ENCODE measurements at places on chromosomes 1 and 21. TPM values are rescaled to one million over a fixed set of nuclear protein-coding genes. Genes with fewer than 3 reads are reported as not detected.

- H3K27ac ChIP-seq = peak overlapping the region; percentile 32
- peaks cover 35% of the 10 kb centered on the region for H3K4me1 ChIP-seq
- no peak overlapping the region for H3K4me3 ChIP-seq
- H3K27me3 ChIP-seq = no peaks in the 10 kb centered on the region
- no peak for DNase-seq
These were observed 18.1 kb downstream of the ITSN1 start for GRCh38 chr21:33660406-33660805.

GRCh38 chr1:47184090-47184821, 5.6 kb downstream of the PDZK1IP1 start:
- no peak for DNase-seq
- no peaks in the 10 kb centered on the region for H3K27me3 ChIP-seq
- no peak overlapping the region for H3K4me3 ChIP-seq
- no peaks in the 10 kb centered on the region for H3K36me3 ChIP-seq
- H3K4me1 ChIP-seq = peaks cover 12% of the 10 kb centered on the region

DNA sequence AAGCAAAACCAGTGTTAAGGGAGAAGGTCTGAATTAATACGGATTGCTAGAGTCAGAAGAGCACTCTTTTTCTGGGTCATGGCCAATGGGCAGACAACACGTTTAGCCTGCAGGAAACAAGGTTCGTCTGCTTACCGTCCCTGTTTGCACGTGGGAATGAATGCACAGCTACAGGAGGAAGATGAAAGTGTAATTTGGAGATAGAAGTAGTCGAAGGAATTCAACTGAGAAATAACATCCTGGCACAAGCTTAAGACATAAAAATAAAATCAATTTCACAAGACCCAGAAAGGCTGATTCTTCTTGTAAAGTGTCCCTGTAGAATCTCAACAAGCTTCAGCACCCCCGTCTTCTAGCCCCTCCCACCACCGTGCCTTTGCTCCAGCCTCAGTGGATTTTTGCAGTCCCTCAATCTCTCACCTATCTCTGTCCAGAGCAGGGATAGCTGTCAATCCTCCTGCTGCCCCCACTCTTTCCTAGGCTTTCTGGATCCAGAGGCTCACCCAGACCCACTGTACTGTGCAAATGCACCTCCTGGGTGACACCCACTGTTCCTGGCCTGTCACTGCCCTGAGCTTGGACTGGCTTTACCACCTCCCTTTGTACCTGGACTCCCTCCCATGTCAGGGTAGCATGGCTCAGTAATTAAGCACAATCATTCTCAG, 60.6 kb downstream of the C1orf94 start:
- H3K4me1 ChIP-seq = no peaks in the 10 kb centered on the region
- H3K27ac ChIP-seq = no peak overlapping the region
- H3K4me3 ChIP-seq = no peak overlapping the region

Gene TOR1AIP1
- 67.2 TPM for total RNA-seq

Gene SLC19A2
- total RNA-seq = 11.1 TPM

GRCh38 chr1:35683012-35683411, 35.7 kb downstream of the C1orf216 start:
- no peak for DNase-seq
- no peak overlapping the region for H3K27ac ChIP-seq
- H3K4me3 ChIP-seq = no peak overlapping the region
- no peaks in the 10 kb centered on the region for H3K4me1 ChIP-seq
- peaks cover 3% of the 10 kb centered on the region for H3K27me3 ChIP-seq

Gene PCBP3
- total RNA-seq = 4.5 TPM

Gene FAM131C
- not detected for total RNA-seq

- H3K4me3 ChIP-seq = no peak overlapping the region
- H3K36me3 ChIP-seq = no peaks in the 10 kb centered on the region
- no peak overlapping the region for H3K27ac ChIP-seq
These were observed 640.1 kb downstream of the PTPRU start for GRCh38 chr1:29876441-29876840.

- peaks cover 9% of the 10 kb centered on the region for H3K4me1 ChIP-seq
- peaks cover 52% of the 10 kb centered on the region for H3K36me3 ChIP-seq
- no peak overlapping the region for H3K27ac ChIP-seq
- H3K4me3 ChIP-seq = no peak overlapping the region
These were observed 179.4 kb downstream of the SLC45A1 start for GRCh38 chr1:8497210-8497819.

Gene GRIK1
- total RNA-seq = not detected

DNA sequence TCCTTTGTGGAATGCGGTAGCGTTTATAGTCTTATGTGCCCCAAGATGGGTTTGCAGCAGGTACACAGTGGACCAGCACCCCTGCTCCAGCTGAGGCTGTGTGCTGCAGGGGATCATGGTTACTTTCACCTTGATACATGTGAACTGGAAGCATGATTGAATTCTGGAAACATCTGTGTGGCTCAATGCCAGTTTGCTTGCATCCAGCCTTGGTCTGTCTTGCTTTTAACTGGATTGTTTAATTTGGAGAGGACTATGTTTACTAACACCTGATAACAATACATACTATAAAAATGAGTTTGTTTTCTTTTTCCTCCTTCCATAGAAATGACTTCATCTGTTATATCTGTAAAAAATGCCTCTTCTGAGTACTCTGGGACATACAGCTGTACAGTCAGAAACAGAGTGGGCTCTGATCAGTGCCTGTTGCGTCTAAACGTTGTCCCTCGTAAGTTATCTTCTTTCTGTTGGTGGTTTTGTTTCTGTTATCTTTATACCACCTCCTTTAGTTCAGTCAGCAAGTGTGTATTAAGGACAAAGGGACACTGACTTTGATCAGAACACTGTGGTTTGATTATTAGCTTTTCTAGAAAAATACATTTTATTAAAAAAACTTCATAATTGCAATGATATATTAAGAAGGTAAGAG, 47.7 kb downstream of the CXADR start:
- no peak for DNase-seq
- no peaks in the 10 kb centered on the region for H3K4me1 ChIP-seq
- H3K27ac ChIP-seq = no peak overlapping the region
- H3K4me3 ChIP-seq = no peak overlapping the region

- no peak for DNase-seq
- H3K4me1 ChIP-seq = no peaks in the 10 kb centered on the region
- H3K4me3 ChIP-seq = no peak overlapping the region
- no peak overlapping the region for H3K27ac ChIP-seq
- H3K27me3 ChIP-seq = no peaks in the 10 kb centered on the region
These were observed 109.5 kb upstream of the UBE2U start for GRCh38 chr1:64093941-64094340.

DNA sequence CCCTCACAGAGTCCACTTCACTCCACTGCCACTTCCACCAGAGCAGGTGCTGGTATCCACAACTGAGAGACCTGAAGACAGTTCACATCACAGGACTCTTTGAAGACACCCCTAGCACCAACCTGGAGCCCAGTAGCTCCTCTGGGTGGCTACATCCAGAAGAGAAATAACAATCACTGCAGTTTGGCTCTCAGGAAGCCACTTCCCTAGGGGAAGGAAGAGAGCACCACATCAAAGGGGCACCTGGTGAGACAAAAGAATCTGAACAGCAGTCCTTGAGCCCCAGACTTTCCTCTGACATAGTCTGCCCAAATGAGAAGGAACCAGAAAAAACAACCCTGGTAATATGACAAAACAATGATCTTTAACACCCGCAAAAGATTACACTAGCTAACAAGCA, 113.2 kb downstream of the TENT5C start:
- H3K27ac ChIP-seq = no peak overlapping the region
- H3K27me3 ChIP-seq = no peaks in the 10 kb centered on the region
- no peak overlapping the region for H3K4me3 ChIP-seq
- no peaks in the 10 kb centered on the region for H3K36me3 ChIP-seq
- no peak for DNase-seq

Gene SLC25A33
- total RNA-seq = 3.9 TPM

DNA sequence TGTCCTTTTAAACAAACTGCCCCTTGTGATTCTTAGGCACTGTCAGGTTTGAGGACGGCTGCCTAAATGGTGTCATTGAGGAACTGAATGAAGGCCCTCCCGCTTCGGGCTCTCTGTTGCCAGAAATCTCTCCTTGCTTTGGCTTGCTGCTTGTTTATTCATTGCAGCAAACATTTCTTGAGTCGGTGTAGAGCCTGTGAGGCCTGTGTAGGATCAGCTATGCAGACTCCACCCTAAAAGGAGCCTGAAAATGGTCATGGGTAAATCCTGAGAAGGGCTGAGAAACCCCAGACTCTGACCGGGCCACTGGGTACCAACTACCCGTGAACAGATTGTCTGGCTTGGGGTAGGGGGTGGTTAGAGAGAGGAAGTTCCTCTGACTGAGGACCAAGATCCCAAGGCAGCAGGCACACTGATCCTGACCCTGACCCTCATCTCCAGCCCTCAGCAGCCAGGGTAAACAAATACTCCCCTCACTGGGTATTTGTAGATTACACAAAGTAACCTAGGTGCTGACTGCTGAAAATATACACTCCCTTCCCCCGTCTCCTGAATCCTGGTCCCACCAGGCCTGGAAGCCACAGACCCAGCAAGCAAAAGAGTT, 3.1 kb downstream of the IL6R start:
- no peaks in the 10 kb centered on the region for H3K27me3 ChIP-seq
- peak overlapping the region; percentile 88 for H3K4me3 ChIP-seq
- peaks cover 4% of the 10 kb centered on the region for H3K36me3 ChIP-seq
- DNase-seq = peak; percentile 40
- peak overlapping the region; percentile 97 for H3K27ac ChIP-seq

- no peak for DNase-seq
- H3K27ac ChIP-seq = peak overlapping the region; percentile 98
- peaks cover 10% of the 10 kb centered on the region for H3K36me3 ChIP-seq
- no peaks in the 10 kb centered on the region for H3K27me3 ChIP-seq
- H3K4me1 ChIP-seq = peaks cover 52% of the 10 kb centered on the region
These were observed 917 bp downstream of the STX12 start for GRCh38 chr1:27773826-27774445.

Gene TMEM52
- total RNA-seq = 1.4 TPM

Gene ADCY10
- 0.09 TPM for total RNA-seq
